OCI-M1 (cell line): ENCODE measurements at places on chromosomes 3 and 15.

- no peak for DNase-seq
Measured at GRCh38 chr3:111577113-111577512, 18.0 kb downstream of the ZBED2 start.

- no peak for DNase-seq
Measured at GRCh38 chr3:18526667-18527066, 101.5 kb upstream of the SATB1 start.

DNA sequence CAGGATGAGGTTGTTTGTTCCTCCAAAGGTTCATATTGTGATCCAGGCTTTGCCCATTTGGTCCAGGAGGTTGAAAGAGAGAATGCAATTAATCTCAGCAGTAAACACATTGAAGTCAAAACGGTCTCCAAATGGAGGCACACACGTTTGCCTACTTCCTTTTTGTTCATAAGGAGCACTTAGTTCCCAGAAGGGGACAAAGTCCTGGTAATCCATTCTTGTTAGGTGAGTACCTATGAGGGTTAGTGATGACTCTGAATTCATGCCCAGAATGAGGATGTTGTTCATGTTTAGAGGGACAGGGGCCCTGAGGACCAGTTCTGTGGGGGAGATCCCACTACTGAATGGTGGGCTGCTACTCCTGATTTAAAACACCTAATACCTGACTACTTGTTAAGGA is 177.7 kb downstream of the ALDH1A2 start:
- no peak for DNase-seq

- DNase-seq: no peak
Measured at GRCh38 chr3:196867155-196867506, 589 bp upstream of the SENP5 start.

GRCh38 chr3:127287840-127288239 is at the start of gene PRR20G:
PRR20G (minus strand) TSS chr3:127288046; CDS start chr3:127287365, 681 bp downstream.
- no peak for DNase-seq

DNA sequence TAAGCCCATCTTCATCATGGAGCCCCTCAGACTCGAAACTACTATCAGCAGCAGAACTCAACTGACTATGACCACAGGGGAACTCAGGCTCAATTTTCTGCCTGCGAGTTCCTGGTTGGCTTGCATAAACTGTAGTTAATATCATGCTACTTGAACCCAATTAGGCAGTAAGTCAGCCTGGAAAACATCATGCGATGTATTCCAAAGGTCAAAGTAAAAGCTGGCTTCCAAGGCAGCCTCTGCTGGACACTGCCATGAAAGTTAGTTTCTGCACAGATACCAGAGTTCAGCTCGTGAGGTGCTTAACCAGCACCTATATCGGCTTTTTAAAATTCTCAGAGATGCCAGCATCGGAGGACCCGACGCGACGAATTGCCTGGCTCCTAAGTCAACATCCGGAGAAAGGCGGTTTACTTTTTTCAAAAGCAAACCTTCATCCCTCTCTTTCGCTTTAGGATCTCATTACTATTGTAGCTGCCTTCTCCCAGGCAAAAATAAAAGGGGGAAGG is 3.8 kb downstream of the ANP32A start:
- DNase-seq: peak; percentile 66

GRCh38 chr3:32405155-32405554 is 13.5 kb downstream of the CMTM7 start:
- no peak for DNase-seq

- peak; percentile 56 for DNase-seq
Measured at GRCh38 chr3:65548848-65549625, 489.7 kb downstream of the MAGI1 start.

DNA sequence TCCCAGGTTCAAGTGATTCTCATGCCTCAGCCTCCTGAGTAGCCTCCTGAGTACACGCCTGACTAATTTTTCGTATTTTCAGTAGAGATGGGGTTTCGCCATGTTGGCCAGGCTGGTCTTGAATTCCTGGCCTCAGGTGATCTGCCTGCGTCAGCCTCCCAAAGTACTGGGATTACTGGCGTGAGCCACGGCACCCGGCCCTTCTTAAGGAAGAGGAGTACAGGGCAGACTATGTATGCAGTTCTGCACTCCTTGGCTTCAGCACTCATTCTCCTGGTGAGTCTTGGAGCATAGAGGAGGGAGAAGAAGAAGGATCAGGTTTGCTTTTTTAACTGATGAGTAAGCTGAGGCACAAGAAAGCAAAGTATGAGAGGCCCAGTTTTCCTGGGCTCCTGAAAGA is 99.8 kb upstream of the HACD2 start:
- no peak for DNase-seq

DNA sequence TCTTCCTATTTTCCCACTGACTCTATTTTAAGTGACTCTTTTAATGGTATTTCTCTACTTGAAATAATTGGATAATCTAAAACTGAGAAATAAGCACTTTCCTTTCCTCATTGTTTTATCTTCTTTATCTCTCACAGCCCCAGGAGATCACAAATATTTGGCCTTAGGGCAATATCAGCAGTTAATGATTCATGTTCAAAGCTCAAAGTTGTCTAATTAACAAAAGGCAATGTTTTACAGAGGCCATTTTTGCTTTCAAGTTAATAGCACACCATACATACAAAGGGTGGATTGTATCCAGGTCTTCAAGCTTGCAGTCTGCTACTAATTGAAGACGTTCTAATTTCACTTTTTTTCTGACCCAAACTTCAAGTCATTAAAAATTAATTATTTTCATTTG is 120.1 kb downstream of the LRRN1 start:
- no peak for DNase-seq
